Stimulated activated naive CD8-positive, alpha-beta T cell treated with anti-CD3 and anti-CD28 coated beads, Interleukin-15, Interleukin-2, amounts not matched to agents 100 U/mL and 50 U/mL, for 24 hours (primary cell): ENCODE measurements at places on chromosomes 5 and 9.

DNA sequence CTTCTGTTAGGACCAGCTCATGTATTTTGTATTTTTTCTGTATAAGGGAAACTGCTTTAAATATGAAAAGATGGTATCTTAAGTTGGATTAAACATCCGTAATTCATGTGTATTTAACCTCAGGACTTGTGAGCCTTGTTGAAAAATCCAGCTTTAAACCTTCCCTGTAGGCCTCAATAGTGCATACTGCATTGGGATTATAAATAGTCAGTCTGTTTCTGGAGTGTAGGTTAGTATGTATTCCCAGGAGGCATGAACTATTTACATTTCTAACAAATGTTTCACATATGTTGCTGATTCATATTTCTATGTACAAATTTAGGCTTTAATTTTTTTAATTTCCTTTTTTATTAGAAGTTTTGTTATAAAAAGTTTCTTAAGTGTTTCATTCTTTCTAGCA is 137.9 kb upstream of the GRHPR start:
- DNase-seq = no peak

- peak; percentile 46 for DNase-seq
These were observed 11.3 kb downstream of the AHRR start for GRCh38 chr5:332843-333242.

GRCh38 chr9:78127279-78128225 is 95.9 kb upstream of the GNAQ start:
- DNase-seq = no peak

DNA sequence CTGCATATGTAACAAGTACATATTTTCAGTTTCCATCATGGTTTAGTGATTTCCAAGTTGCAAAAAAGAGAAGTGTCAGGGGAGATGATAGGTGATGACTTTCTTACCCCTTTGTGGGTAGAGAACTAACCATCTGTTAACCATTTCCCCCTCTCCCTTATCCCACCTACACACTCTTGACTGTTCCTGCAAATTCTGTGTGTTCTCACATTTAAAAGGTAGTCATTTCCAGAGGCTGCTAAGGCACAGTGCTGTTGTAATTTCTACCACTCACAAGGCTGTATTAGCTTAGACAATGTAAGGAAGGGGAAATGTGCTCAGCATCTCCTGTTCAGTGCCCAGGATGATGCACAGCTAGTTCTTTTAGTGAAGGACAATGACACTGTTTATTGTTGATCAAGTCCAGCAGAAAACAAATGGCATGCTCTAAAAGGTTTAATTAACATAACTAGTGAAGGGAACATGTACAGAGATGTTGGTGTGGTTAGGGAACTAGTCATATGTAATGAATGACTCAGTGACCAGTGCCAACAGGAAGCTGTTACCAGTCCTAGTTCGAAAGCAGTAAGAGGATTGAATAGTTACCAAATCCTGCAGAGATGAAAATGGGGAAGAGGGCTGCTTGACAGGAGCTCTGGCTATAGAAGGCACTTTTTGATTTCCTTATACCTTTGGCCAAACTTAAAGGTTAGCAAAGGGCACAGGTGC is 165.1 kb downstream of the PLK2 start:
- DNase-seq = no peak

GRCh38 chr5:51449026-51449425 is 65.8 kb downstream of the ISL1 start:
- no peak for DNase-seq

DNA sequence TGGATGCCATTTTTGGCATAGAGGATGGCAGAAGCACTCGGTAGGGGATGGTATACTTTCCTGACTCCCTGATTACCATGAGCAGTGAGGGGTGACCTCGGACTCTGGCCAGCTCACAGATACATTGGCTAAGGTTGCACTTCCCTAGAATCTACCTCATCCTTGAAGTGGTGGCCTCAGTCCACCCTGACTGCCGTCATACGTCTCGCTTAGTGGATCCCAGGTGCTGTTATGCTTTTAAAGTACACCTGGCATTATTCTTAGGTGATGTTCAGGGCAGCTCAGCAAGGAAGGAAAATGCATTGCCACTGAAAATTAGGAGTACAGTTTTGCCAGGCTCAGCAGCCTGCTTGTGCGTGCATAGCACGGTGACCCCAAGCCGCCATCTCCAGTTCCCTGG is 87.3 kb downstream of the SYK start:
- no peak for DNase-seq

DNA sequence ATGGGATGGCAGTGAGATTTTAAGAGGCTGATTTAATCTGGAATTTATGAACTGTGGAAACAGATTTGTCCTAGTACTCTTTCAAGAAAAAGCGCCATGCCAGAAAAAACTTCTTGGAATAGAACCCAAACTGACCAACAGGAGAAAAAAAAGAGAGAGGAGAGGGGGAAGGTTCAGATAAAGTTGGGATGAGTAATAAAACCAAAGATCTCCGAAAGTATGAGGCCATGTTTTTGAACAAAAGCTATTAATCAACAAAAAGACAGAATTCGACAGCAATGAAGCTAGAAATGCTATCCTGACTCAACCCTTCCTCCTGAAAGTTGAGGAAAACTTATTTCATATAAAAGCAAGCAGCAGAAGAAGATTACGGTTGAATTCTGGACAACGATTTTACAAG is 135.5 kb downstream of the CEMIP2 start:
- DNase-seq = no peak

DNA sequence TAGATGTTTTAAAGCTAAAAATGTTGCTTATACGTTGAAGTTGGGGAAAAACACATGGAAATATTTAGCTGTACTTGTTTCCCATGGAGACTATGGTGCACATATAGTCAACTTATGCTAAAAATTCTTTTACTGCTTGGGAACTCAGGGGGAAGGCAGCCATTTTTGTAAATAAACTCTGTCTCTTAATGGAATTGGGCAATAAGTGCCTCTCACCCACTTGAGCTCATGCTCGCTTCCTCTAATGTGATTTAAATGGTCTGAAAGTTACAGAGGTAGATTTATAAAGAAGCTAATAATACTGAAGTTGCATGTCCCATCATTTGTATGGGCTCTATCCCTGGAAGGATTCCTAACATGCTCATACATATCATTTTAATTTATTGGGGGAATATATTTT is 523.8 kb downstream of the RASEF start:
- DNase-seq = no peak

- no peak for DNase-seq
These were observed 22.0 kb upstream of the NIPBL start for GRCh38 chr5:36854402-36855140.

- DNase-seq = no peak
These were observed 138.2 kb upstream of the RORB start for GRCh38 chr9:74358959-74359358.

- DNase-seq = no peak
These were observed 29.7 kb downstream of the FNBP1 start for GRCh38 chr9:130013326-130013725.

- DNase-seq = no peak
These were observed 157.8 kb downstream of the SLCO4C1 start for GRCh38 chr5:102138243-102138653.

GRCh38 chr9:114454652-114455051 is 50.6 kb downstream of the WHRN start:
- no peak for DNase-seq

- no peak for DNase-seq
These were observed 830 bp downstream of the ADAMTSL1 start for GRCh38 chr9:18474783-18475182.

DNA sequence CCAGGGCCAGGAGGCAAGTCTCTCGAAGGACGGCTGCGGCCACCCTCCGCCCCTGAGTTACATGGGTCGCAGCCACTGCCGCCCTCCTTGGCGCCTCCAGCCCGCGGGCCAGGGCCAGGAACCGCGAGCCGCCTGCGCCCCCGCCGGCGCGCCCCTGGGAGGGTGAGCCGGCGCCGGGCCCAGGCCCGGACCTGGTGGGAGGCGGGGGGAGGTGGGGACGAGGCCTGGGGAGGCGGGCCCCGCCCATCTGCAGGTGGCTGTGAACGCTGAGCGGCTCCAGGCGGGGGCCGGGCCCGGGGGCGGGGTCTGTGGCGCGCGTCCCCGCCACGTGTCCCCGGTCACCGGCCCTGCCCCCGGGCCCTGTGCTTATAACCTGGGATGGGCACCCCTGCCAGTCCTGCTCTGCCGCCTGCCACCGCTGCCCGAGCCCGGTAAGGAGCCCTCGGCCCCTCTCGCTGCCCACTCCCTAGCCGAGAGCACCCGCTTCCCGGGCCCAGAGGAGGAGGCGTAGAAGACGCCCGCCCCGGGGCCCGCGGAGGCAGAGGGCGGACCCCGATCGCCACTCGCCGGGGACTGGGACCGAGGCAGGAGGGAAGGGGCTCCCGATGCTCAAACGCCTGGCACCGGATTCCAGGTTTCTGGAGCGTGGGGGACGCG is at the start of gene ASS1:
TSS of gene ASS1 (plus strand) at position 397 of the 657 bp plus-strand sequence. CDS start 7,268 bp downstream, outside the sequence.
- peak; percentile 57 for DNase-seq

- no peak for DNase-seq
These were observed 257.8 kb downstream of the BNC2 start for GRCh38 chr9:16612627-16613026.

GRCh38 chr5:174693697-174694385 is 30.5 kb upstream of the MSX2 start:
- no peak for DNase-seq

DNA sequence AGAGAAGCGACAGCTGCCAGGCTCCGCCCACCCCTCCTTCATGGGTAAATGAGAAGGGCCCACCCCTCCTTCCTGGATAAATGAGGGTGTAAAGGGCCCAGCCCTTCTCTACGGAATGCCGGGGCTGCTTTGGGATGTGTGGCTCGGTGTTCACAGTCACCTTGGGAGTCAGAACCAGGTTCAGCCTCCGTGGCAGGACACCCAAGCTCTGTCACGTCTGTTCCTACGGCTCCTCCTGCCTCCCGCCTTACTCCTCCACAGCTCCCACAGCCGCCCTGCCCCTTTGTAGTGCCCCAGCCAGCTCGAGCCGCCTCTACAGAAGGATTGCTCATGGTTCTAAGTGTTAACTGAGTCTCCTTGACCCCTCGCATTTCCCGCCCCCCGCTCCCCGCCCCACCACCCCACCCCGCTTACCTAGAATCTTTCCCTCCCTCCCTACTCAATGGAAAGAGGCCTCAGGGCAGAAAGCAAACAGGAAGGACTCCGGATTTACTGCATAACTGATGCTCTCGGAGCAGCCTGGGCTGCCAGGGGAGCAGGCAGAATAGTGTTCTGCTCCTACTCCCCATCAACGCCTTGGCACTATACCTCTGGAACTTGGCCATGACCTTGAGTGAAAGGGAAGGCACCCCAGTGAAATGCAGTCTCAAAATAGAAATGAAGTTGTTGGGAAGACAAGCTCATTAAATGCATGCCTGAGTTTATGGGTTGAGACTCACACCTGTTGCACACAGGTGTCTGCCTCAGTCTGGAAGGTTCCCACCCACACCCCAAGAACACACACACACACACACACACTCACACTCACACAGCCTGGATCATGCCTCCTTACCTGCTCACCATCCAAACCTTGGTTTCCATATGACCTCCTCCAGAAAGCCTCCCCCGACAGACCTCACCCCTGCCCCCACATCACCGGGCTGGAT is 59.6 kb downstream of the NEURL1B start:
- DNase-seq = no peak

- no peak for DNase-seq
These were observed 56.2 kb downstream of the CNTLN start for GRCh38 chr9:17191082-17191481.

DNA sequence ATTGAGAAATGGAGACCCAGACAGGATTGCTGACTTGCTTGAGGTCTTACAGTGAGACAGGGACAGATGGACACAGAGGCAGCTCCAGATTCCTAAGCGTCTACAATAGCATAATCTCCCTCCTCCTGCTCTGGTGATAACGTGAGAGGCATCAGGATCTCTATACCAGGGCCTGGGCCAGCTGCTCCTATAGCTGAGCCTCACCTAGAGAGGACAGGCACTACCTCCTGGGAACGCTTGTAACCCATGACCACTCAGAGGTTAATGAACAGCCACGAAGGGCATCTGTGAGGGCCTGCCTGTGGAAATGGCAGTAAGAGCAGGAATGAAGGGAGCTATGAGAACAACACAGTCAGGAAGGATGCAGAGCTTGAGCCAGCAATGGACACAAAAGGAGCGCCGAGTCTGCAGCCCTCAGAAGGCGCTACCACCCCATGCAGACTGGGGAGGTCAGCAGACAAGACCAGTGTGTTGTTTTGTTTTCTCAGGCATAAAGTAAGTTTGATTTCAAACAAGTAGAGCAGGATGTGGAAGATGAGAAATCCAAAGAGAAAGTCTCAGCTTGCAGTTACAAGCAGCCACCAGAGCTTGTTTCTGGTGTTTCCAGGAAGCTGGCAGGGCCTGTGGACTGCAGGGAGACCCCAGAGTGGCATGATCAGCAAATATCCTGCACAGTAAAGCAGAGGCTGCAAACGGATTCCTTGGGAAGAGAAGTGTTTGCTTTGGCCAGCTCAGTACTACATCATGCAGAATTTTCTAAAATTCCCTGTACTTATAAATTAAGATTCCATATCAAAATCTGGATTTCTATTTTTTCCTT is 17.4 kb downstream of the ANKS6 start:
- DNase-seq = no peak

DNA sequence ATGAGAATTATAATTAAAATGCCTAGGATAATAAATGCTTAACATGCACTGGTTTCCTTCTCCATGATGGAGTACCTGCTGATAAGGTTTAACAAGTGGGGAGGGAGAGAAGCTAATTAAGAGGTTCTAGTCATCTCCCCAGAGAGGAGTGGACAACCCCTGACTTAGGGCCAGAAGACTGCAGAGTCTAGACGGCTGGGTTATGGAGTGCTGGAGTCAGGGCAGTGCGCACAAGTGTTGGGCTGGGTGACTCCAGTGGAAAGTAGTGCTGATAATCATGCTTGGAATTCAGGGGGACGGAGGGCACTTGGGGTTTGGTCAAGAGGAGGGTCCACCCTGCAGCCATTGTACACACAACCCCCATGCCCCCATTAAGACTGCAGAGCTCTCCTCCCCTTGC is 32.8 kb upstream of the TGFBI start:
- DNase-seq = no peak

DNA sequence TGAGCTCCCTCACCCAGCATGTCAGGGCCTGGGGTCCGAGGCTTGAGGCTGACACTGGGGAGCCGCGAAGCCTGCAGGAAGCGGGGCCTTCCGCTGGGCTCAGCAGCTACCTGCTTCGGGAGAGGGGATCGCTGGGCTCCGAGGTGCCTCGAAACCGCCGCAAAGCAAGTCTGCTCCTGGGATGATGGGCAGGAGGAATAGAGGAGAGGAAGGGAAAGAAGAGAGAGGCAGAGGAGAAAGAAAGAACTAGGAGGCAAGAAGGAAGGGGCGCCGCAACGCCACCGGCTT is 1.5 kb upstream of the PRDM12 start:
- peak; percentile 18 for DNase-seq
